ENCODE measurements at places on chromosomes 2 and 18.

DNA sequence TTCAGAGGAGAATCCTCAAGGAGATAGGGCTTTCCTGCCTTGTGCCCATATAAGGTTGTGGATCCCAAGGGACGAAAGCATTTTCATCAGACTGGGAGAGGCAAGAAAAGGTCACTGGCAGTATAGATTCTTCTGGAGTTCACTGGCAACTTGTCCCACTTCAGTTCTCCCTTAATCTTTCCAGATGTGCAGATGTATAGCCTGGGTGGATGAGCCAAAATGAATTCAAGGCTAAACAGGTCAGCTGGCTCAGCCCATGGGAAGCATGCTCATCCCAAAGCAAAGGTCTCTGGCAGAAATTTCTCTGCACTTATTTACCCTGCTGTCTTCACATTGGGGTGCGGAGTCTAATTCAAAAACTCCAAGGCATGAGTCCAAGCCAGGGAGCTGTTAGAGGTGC lies 148.9 kb upstream of the TNP1 start:
- DNase-seq = no peak

GRCh38 chr2:34664266-34664665 lies 1065.2 kb upstream of the FAM98A start:
- DNase-seq = no peak

DNA sequence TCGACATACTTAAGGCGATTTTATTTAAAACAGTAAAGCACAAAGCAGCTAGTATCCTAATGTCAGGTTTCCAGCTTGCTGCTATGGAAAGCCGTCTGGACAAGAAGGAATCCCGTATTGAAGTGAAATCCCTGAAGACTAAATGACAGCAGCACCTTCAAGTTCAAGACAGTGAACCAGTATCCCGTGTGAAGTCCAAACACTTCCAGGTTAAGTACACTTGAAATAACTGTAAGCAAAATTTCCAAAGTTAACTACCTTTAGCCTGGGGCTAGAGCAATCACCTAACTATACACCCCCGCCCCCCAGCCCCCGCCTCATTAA lies 1.2 kb downstream of the MBOAT2 start:
- DNase-seq = no peak

DNA sequence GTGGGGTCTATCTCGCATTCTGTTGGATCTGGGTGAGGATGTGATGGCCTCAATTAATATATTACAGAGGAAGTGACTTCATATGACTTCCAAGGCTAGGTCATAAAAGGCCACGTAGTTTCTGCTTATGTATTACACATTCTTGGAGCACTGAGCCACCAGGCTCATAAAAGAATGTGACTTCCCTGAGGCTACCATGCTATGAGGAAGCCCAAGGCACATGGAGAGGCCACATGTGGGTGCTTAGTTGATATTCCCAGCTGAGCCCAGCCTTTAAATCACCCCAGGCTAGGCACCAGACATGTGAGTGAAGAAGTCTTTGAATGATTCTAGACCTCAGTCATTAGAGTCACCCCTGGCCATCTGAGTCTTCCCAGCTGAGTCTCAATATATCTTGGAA lies 13.3 kb upstream of the REEP1 start:
- no peak for DNase-seq

GRCh38 chr18:50287028-50287440 lies 458 bp downstream of the CXXC1 start:
- no peak for DNase-seq

- DNase-seq = no peak
These were observed 106.7 kb upstream of the NABP1 start for GRCh38 chr2:191571163-191571769.

GRCh38 chr18:24611075-24611474 lies 150.6 kb downstream of the HRH4 start:
- no peak for DNase-seq

Data from hippocampal formation (tissue), 2 donors.